Aorta (tissue), 5 donors: ENCODE measurements at places on chromosomes 7 and 10. TPM values are rescaled to one million over a fixed set of nuclear protein-coding genes. Genes with fewer than 3 reads are reported as not detected.

GRCh38 chr7:112452102-112452888 lies 2.0 kb downstream of the IFRD1 start:
- no peaks in the 10 kb centered on the region for H3K36me3 ChIP-seq
- H3K4me1 ChIP-seq = no peaks in the 10 kb centered on the region
- peak; percentile 88 for DNase-seq
- peak overlapping the region; percentile 98 for H3K4me3 ChIP-seq
- H3K27ac ChIP-seq = peak overlapping the region; percentile 23

DNA sequence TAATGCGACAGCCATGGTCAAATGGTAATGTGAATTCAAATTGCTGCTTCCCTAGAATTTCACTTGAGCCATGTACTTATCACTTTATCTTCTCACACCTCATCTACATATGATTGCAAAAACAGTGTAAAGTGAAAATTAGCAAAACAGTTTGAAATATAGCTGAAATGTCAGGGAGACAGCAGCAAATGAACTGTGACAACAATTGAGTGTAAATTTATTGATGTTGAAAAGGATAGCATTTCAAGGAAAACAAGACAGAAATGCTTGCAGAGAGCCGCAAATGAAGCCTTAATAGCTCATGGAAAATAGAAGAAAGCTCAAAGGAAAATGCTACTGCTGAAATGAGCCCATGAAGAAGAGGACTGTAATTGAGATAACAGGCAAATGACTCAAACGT lies 516.2 kb upstream of the POT1 start:
- H3K4me3 ChIP-seq = no peak overlapping the region
- no peaks in the 10 kb centered on the region for H3K27me3 ChIP-seq
- no peak overlapping the region for H3K27ac ChIP-seq
- H3K36me3 ChIP-seq = no peaks in the 10 kb centered on the region

GRCh38 chr10:29585488-29585976 lies 49.2 kb downstream of the SVIL start:
- H3K36me3 ChIP-seq = no peaks in the 10 kb centered on the region
- no peak overlapping the region for H3K4me3 ChIP-seq
- H3K27ac ChIP-seq = peak overlapping the region; percentile 23
- no peaks in the 10 kb centered on the region for H3K27me3 ChIP-seq
- peaks cover 2% of the 10 kb centered on the region for H3K4me1 ChIP-seq

- DNase-seq = no peak
- no peak overlapping the region for H3K4me3 ChIP-seq
- no peaks in the 10 kb centered on the region for H3K27me3 ChIP-seq
- H3K27ac ChIP-seq = peak overlapping the region; percentile 76
- H3K36me3 ChIP-seq = peaks cover 2% of the 10 kb centered on the region
Measured at GRCh38 chr10:17196045-17196444, 5.4 kb downstream of the TRDMT1 start.

DNA sequence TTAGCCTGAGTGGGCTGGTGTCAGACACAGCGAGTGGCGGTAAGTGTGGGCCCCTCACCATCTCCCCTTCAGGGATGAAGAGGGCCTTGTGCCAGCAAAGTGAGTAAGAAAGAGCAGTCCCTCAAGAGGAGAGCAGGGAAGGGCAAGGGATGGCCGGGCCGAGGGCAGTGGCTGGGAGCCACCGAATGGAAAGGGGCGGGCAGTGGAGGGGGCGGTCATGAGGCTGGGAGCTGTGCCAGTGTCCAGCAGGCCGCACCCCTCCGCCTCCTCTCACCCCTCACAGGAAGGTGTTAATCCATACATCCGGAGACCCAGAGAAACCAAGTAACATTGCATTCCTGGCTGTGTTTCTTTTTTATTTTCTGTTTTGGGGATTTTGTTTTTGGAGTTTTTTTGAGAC lies 28.6 kb upstream of the RASGEF1A start:
- H3K4me3 ChIP-seq = no peak overlapping the region
- H3K27me3 ChIP-seq = no peaks in the 10 kb centered on the region
- H3K27ac ChIP-seq = no peak overlapping the region
- no peaks in the 10 kb centered on the region for H3K4me1 ChIP-seq
- DNase-seq = no peak

DNA sequence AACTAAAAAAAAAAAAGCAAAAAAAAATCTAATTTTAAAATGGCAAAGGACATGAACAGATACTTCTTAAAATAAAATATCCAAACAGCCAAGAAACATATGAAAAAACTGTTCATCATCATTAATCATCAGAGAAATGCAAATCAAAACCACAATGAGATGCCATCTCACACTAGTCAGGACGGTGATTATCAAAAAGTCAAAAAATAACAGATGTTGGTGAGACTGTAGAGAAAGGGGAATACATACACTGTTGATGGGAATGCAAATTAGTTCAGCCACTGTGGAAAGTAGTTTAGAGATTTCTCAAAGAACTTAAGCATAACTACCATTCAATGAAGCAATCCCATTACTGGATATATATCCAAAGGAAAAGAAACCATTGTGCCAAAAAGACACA lies 30.2 kb downstream of the COBL start:
- H3K4me1 ChIP-seq = no peaks in the 10 kb centered on the region
- no peak overlapping the region for H3K4me3 ChIP-seq
- H3K27me3 ChIP-seq = peaks cover 2% of the 10 kb centered on the region
- H3K36me3 ChIP-seq = no peaks in the 10 kb centered on the region

GRCh38 chr7:2180081-2180480 lies 52.7 kb downstream of the MAD1L1 start:
- H3K4me1 ChIP-seq = no peaks in the 10 kb centered on the region
- no peak for DNase-seq
- no peaks in the 10 kb centered on the region for H3K36me3 ChIP-seq
- H3K27me3 ChIP-seq = no peaks in the 10 kb centered on the region
- H3K27ac ChIP-seq = no peak overlapping the region

- peak overlapping the region; percentile 72 for H3K4me3 ChIP-seq
- no peaks in the 10 kb centered on the region for H3K27me3 ChIP-seq
- H3K4me1 ChIP-seq = no peaks in the 10 kb centered on the region
- no peaks in the 10 kb centered on the region for H3K36me3 ChIP-seq
- DNase-seq = peak; percentile 56
Measured at GRCh38 chr7:91265693-91266066, 1.4 kb downstream of the FZD1 start.

DNA sequence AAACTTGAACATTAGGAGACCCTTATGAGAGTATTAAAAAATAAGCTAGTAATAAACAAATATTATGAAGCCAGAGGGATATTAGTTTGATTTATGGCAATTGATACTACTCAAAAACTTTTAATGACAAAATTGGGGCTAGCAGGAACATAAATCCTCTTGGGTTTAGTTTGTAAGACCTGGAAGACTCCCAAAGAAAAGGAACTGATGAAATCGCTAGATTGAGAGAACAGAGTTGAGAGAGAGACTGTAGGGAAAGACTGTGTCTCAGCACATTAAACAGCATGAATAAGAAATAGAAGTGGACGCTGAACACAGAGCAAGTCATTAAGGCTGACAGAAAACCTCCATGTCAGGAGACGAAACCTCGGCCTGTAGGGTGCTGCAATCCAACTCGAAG lies 56.4 kb downstream of the ICA1 start:
- H3K27me3 ChIP-seq = no peaks in the 10 kb centered on the region
- no peaks in the 10 kb centered on the region for H3K4me1 ChIP-seq
- H3K27ac ChIP-seq = peak overlapping the region; percentile 71
- DNase-seq = no peak
- no peak overlapping the region for H3K4me3 ChIP-seq

GRCh38 chr10:97686301-97686961 lies 610 bp downstream of the AVPI1 start:
- H3K4me3 ChIP-seq = peak overlapping the region; percentile 29
- no peaks in the 10 kb centered on the region for H3K27me3 ChIP-seq
- H3K36me3 ChIP-seq = no peaks in the 10 kb centered on the region
- H3K27ac ChIP-seq = peak overlapping the region; percentile 68

- no peaks in the 10 kb centered on the region for H3K4me1 ChIP-seq
- H3K27ac ChIP-seq = no peak overlapping the region
- DNase-seq = no peak
- no peaks in the 10 kb centered on the region for H3K27me3 ChIP-seq
Measured at GRCh38 chr7:98038731-98039130, 48.7 kb upstream of the OCM2 start.

GRCh38 chr10:116029826-116030225 lies 243.2 kb downstream of the GFRA1 start:
- DNase-seq = no peak
- no peaks in the 10 kb centered on the region for H3K4me1 ChIP-seq
- no peaks in the 10 kb centered on the region for H3K27me3 ChIP-seq
- H3K4me3 ChIP-seq = no peak overlapping the region
- no peak overlapping the region for H3K27ac ChIP-seq
- H3K36me3 ChIP-seq = no peaks in the 10 kb centered on the region

GRCh38 chr7:3028071-3028757 lies 15.5 kb downstream of the CARD11 start:
- H3K4me1 ChIP-seq = no peaks in the 10 kb centered on the region
- no peak overlapping the region for H3K4me3 ChIP-seq
- peak; percentile 82 for DNase-seq
- no peaks in the 10 kb centered on the region for H3K27me3 ChIP-seq

- no peak for DNase-seq
- no peaks in the 10 kb centered on the region for H3K36me3 ChIP-seq
- no peak overlapping the region for H3K4me3 ChIP-seq
- no peaks in the 10 kb centered on the region for H3K4me1 ChIP-seq
- H3K27me3 ChIP-seq = no peaks in the 10 kb centered on the region
Measured at GRCh38 chr7:78083476-78084120, 285.0 kb downstream of the PHTF2 start.

- no peaks in the 10 kb centered on the region for H3K36me3 ChIP-seq
- H3K4me3 ChIP-seq = no peak overlapping the region
- no peaks in the 10 kb centered on the region for H3K27me3 ChIP-seq
- H3K4me1 ChIP-seq = no peaks in the 10 kb centered on the region
- no peak overlapping the region for H3K27ac ChIP-seq
- no peak for DNase-seq
Measured at GRCh38 chr10:17409170-17409733, 45.1 kb downstream of the ST8SIA6 start.

DNA sequence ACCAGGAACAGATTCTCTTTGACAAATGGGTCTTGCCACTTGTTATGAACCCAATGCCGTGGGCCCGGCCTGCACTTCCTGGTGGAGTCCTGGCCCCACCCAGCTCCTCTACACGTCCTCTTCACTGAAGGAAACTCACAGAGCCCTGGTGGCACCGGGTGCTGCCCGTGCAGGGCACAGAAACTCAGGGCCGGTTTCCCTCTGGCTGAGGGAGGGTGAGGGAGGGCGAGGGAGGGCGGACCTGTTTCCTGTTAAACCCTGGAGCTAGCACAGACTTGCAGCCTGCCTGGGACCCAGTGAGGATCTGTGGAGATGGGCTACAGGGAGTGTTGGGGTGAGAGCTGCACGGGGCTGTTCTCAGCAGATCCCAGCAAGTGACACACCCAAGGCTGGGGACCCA lies 596.3 kb downstream of the PTPRN2 start:
- no peaks in the 10 kb centered on the region for H3K36me3 ChIP-seq
- no peak overlapping the region for H3K27ac ChIP-seq
- no peaks in the 10 kb centered on the region for H3K4me1 ChIP-seq
- no peak overlapping the region for H3K4me3 ChIP-seq
- H3K27me3 ChIP-seq = no peaks in the 10 kb centered on the region
- DNase-seq = no peak

DNA sequence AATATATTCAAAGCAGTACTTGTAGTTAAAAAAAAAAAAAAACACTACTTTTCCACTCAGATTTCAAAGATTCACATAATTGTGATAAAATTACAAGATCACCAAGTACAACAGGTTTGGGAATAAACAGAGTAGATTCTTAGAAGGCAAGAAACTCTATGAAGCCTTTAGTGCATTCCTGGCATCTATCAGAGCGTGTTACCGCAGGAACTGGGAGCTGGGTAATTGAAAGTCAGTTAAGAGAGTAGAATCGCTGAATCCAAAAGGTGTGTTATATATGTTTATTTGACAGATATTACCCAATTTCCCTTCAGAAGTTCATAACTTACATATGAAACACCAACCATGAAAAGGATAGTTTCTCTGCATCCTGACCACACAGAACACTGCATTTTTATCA lies 159.2 kb upstream of the PLXNA4 start:
- no peak overlapping the region for H3K4me3 ChIP-seq
- no peak for DNase-seq
- H3K4me1 ChIP-seq = no peaks in the 10 kb centered on the region
- H3K27ac ChIP-seq = no peak overlapping the region
- H3K36me3 ChIP-seq = no peaks in the 10 kb centered on the region
- H3K27me3 ChIP-seq = no peaks in the 10 kb centered on the region

- H3K4me3 ChIP-seq = no peak overlapping the region
- DNase-seq = no peak
- H3K27ac ChIP-seq = no peak overlapping the region
- H3K4me1 ChIP-seq = no peaks in the 10 kb centered on the region
- H3K27me3 ChIP-seq = no peaks in the 10 kb centered on the region
Measured at GRCh38 chr7:31302356-31302755, 38.2 kb downstream of the NEUROD6 start.

DNA sequence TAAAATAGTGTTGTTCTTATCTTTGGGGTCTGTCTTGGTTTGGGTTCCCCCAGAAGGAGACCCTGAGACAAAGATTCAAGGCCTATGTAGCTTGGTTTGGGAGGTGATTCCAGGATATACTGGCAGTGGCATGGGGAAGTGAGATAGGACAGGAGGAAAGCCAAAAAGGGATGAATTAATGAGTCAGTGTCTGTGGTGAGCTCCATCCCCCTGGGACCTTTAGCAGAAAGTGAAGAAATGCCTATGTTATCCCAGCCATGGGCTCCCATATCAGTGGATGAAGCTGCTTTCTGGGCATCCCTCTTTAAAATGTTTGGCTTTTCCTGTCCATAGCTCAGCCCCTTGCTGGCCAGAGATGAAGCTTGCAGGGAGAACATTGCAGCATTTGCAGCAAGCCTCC lies 217.0 kb upstream of the CTBP2 start:
- no peaks in the 10 kb centered on the region for H3K36me3 ChIP-seq
- no peak for DNase-seq
- no peak overlapping the region for H3K4me3 ChIP-seq
- no peak overlapping the region for H3K27ac ChIP-seq

DNA sequence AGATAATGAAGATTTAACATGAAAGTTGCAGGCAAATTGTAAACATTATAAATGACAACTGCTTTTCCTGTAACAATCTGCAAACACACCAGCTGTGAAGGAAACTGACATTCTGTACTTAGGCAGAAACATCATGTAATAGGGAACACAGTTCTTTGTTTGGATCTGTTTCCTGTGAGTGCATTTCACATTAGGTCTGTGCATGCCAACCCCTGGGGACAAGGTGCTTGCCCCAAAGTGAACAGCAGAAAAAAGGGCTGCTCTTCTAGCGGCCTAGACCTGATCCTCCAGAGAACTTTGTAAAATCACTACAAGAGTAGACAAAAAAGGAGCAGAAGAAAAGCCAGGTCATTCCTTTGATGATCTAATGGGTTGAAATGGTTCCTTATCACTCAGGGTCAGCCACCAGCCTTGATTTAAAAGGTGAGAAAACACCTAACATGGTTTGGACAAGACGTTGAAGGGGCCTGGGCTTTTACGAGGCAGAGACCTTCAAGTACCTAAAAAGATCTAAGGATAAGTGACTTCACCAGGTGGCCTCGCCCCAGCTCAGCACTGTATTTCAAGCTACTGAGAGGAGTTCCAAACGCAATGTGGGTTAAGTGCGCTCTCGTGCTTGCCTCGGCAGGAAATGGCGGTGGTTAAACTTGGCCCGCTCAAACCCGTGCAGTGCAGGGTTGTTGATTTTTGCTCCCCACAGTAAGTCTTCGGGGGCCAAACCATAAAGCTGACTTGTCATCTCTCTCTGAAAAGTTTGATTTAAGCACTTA lies 249.7 kb downstream of the CREB5 start:
- no peaks in the 10 kb centered on the region for H3K36me3 ChIP-seq
- H3K4me3 ChIP-seq = no peak overlapping the region
- H3K4me1 ChIP-seq = no peaks in the 10 kb centered on the region
- DNase-seq = no peak
- H3K27me3 ChIP-seq = no peaks in the 10 kb centered on the region
- H3K27ac ChIP-seq = no peak overlapping the region

Gene TMEM196
- 0.29 TPM for total RNA-seq

Gene AFAP1L2
- total RNA-seq = 19.3 TPM

Gene POR
- total RNA-seq = 87.4 TPM

Gene SPDYE3
- not detected for total RNA-seq

Gene PRSS37
- not detected for total RNA-seq

Gene PNLIP
- total RNA-seq = 2.7 TPM

Gene FAM24A
- total RNA-seq = not detected
